Activated T-helper 1 cell treated with anti-CD3 and anti-CD28 coated beads, Interleukin-2, amount 50 U/mL, for 16 hours (primary cell): ENCODE measurements at places on chromosomes 11 and 22.

DNA sequence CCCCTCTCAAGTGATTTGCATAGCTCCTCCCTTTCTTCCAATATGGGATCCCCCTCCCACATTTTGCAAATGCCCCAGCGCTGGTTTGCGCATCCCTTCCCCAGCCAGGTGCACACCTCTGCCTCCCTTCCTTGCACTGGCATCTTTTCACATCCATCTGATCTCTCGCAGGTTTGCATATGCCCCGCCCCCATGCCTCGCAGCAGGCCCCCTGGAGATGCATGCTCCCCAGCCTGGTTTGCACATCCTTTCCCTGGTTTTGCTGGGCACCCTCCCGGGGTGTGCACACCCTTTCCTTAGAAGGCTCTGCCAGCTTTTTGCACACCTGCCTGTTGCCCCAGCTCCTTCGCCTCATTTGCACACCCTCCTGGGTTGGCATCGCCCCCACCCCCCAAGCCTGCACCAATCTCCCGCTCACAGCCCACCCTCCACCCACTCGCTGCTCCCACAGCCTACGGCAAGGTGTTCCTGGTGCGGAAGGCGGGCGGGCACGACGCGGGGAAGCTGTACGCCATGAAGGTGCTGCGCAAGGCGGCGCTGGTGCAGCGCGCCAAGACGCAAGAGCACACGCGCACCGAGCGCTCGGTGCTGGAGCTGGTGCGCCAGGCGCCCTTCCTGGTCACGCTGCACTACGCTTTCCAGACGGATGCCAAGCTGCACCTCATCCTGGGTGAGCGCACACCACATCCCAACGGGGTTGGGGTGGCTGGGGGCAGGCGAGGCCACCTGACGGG is 917 bp downstream of the RPS6KA4 start:
- no peak for DNase-seq

- no peak for DNase-seq
Measured at GRCh38 chr11:71293961-71294782, 41.8 kb upstream of the SHANK2 start.

- no peak for DNase-seq
Measured at GRCh38 chr11:41486424-41486823, 27.0 kb upstream of the LRRC4C start.

DNA sequence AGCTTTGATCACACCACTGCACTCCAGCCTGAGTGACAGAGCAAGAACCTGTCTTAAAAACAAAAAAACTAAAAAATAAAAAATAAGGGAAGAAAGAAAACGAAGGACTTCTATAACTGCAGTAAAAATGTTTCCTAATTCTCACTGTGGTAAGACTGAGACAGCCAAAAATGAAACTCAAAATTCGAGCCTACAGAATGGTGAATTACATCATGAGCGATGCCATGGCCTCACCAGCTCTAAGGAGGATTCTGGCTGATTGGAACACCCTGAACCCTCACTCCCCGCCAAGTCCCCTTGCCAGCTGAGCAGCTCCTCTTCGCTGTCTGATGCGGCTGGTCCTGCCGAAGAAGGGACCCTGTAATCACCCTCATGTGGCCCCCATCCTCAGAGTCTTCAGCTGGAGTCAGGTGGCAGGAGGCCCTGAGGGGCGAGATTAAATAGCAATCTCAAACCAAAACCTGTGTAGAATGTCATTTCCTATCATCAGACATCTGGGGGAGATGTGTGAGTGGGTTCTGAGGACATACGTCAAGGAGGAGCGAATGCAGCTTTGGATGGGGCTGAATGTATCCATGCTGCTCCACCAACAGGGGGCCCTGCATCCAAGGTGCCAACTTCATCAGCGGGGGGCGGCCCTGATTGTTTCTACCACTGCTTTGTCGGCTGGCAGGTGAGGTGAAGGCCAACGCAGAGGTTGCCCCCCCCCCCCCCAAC is 29.2 kb downstream of the PDGFB start:
- DNase-seq: no peak

GRCh38 chr11:43503417-43503816 is 144.7 kb downstream of the TTC17 start:
- no peak for DNase-seq

DNA sequence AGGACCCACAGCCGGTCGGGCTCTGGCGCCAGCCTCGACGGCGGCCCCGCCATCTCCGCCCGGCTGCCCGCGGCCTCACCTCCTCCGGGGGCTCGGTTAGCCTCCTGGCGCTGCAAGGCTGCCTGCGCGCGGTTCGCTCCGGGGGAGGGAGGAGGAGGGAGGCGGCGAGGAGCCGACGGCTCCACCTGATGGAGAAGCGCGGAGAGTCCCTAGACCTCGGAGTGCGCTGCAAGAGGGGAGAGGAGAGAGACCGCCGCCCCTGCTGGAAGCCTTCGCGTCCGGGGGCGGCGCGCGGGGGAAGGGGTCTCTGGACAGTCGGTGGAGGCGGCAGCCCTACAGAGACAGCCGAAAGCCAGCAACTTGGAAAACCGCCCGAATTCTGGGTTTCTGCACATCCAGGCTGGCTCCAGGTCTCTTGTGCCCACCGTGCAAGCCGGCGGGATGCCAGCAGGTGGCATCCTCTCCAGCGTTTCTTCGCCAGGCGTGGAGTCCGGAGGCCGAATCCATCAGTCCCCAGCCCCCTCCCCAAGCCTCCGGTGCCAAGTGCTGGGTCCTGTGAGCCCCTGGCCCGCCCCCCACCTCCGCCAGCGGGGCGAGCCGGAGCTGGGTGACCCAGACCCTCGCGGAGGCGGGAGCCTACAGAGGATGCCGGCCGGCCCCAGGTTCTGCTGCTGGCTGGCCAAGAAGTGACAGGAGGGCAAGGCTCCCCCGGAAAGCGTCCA is 2.9 kb upstream of the KIRREL3 start:
- DNase-seq: no peak

- DNase-seq: no peak
Measured at GRCh38 chr11:124101737-124102136, 13.5 kb upstream of the VWA5A start.

DNA sequence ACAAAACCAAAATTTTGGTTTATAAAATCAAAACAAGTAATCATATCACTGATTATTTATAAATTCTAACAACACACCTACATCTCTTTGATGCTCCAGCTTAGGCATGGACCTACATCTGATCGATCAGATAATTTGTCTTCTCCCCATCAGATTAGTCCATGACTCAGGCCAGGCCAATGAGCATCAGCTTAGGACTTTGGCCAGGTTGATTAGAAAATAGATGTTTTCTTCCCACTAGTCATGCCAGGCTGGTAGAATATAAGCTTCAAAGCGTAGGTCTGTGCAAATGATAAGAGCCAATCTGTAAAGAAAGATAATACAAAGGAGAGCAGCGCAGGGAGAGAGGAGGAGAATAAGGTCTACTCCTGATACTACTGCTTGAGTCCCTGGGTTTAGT is 1487.9 kb downstream of the FAM181B start:
- no peak for DNase-seq

GRCh38 chr22:31937341-31937740 is 7.0 kb upstream of the YWHAH start:
- DNase-seq: no peak

DNA sequence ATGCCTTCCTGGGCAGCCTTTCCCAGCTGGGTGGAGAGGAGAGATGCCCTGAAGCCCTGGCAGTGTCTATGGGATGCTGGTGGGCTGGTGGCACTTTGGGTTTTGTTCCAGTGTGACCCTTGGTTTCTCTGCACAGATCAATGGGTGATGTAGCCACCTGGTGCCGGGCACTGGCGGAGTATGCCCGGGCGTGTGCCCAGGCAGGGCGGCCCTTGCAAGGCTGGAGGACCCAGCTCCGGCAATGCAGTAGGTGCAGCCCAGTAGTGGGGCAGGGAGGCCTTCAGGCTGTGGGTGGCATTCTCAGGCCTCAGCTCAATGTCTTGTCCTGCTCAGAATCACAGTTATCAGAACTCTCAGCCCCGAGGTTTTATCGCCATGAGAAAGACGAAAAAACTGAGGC is 11.9 kb downstream of the OTOG start:
- no peak for DNase-seq

GRCh38 chr11:116736763-116737162 is 36.0 kb downstream of the BUD13 start:
- DNase-seq: no peak

GRCh38 chr11:36027731-36028130 is 83.9 kb downstream of the LDLRAD3 start:
- DNase-seq: no peak

DNA sequence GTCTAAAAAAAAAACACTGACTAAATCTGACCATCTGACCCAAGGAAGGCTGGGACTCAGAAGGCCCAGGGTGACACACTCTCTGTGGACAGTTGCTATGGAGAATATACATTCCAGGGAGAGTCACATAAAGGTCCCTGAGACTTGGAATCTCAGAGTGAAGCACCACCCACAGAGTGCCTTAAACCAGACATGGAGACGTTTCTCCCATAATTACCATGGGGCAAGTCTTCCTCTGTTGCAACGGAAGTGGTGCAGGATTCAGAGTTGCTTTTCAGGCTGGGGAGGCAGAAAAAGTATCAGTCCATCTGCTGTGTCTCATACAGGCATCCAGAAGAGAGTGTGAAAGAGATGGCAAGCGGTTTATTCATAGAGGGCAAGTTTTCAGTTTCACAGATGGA is 58.7 kb upstream of the SLN start:
- no peak for DNase-seq

DNA sequence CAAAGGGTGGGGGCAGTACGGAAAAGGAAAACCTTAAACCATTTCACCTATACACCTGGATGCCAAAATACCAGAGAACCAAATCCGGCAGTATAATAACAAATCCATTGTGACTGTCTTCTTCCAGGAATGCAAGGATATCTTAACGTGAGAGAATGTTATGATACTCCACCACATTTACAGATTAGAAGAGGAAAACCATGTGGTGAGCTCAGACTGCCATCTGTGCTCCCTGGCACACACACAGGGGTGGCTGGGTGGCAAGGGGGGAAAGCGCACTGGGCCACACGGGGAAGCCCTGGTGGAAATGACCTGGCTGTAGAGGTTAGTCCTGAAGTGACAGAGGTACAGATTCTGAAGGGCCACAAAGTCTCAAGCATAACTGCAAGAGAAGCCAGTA is 9.9 kb downstream of the EIF1AD start:
- no peak for DNase-seq

GRCh38 chr11:66366844-66367477 is 4.6 kb downstream of the SLC29A2 start:
- DNase-seq: no peak

DNA sequence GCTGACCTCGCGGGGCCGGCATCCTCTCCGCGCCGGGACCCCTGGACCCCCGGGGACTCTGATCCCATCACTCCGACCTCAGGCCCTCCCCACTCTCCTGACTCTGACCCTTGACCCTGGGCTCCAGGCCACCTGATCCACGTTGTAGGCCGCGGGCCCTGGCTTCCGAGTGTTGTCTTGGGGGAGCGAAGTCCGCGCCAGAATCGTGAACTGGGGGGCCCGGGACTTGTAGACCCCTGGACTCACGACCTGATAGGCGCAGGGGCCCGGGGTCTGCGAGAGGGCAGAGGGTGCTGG is 716 bp upstream of the TYMP start:
- no peak for DNase-seq

DNA sequence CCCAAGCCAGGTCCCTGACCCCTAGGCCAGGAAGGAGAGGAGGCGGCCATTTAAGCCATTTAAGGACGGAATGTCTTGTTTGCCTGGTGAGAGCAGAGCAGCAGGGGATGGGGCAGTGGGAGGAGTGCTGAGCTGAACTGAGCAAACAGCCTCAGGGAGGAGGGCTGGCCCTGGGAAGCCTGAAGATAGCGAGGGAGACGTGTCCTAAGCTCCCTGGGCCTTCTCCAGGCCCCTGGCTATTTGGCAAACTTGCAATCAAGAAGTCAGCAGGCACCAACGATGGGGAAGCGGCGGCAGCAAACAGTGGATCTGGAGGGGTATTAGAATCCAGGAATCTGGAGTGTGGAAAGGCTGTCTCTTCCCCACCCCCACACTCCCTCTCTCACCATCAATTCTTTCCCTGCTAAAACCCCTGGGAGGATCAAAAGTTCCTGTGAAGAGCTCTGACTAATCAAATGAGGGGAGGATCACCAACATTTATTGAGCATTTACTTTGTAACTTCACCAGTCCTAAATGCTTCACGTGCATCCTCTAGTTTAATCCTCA is 8.8 kb downstream of the BCL9L start:
- no peak for DNase-seq

DNA sequence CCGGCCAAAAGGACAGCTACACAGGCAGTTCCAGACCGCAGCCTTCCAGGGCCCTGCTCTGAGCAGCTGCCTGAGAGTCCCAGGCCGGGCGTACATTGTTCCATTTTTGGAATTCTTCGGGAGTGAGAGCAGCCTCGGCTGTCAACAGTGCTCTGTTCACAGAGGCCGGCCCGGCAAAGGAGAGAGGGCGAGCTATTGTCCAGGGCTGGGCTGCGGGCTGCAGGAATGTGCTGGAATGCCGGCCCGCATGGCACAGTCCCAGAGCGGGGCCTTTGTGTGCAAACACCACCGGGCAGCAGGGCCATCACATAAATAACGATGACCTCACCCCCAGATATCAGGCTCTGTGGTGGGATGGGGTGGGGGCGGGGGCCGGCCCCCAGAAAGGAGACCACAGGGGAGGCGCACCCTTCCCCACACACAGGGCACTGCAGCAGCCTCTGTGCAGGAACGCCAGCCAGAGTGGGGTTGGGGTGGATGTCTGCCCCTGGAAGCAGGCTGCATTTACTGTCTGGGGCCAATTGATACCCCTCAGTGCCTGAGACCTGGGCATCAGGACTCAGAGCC is 15.8 kb downstream of the LINC01488 start:
- DNase-seq: no peak

DNA sequence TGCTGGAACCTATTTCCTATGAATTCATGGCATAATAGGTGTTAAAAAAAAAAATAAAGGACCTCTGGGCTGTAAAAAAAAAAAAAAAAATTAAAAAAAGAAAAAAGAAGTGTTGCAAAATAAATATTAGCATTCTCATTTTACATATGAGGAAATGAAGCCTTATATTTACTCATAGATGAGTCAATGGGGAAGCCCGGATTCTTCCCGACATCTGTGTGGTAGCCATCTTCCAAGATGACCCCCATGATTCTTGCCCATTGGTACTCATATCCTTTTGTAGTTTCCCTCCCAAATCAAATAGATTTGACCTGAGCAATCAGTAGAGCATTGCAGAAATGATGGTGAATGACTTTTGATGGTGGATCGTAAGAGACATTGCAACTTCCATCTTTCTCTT is 3.0 kb upstream of the SWAP70 start:
- no peak for DNase-seq

GRCh38 chr22:42560781-42561180 is 7.0 kb downstream of the SERHL2 start:
- no peak for DNase-seq

- no peak for DNase-seq
Measured at GRCh38 chr11:1922481-1923081, 3.1 kb downstream of the TNNT3 start.

GRCh38 chr11:77361184-77361583 is 59.7 kb upstream of the GDPD4 start:
- DNase-seq: no peak
